ENCODE measurements at places on chromosomes 3 and 15. TPM values are rescaled to one million over a fixed set of nuclear protein-coding genes. Genes with fewer than 3 reads are reported as not detected.

- no peak for DNase-seq
Observed at GRCh38 chr3:45746777-45747622, 49.3 kb downstream of the SLC6A20 start.

GRCh38 chr15:26773067-26773877 is 406 bp upstream of the GABRB3 start:
- no peak for DNase-seq

GRCh38 chr15:56490461-56490860 is 25.5 kb upstream of the MNS1 start:
- DNase-seq = no peak

DNA sequence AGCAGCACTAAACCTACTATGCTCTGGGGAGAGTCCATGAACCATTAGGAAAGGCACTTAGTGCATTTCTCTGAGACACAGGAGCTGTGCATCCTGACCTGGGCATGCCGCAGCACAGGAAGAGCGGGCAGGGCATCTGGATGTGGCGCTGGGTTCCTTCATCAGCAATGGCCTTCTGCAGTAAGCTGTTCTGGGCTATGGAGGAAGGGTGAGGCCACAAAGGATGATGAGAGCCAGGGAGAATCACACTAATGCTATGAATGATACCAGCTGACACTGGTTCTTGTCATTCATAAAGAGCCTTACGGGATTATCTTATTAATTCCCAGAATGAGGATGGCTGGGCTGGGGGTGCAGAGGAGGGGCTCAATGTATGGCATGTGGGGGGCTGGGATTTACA is 12.7 kb upstream of the SCN10A start:
- no peak for DNase-seq

GRCh38 chr3:18791182-18791581 is 357.1 kb upstream of the KCNH8 start:
- DNase-seq = no peak

DNA sequence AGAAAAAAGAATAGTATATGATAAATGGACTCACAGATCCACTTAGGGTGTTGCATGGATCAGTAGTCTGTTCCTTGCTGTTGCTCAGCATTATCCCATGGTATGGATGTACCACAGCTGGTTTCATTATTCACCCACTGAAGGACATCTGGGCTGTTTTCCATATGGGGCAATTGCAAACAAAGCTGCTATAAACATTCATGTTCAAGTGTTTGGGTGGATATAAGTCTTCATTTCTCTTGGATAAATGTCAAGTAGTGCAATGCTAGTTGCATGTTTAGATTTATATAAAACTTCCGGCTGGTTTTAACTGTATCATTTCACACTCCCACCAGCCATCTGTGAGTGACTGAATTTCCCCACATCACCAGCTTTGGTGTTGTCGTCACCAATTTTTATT is 137.7 kb downstream of the ASB7 start:
- no peak for DNase-seq

- no peak for DNase-seq
Observed at GRCh38 chr15:59993041-59993750, 10.9 kb upstream of the FOXB1 start.

- DNase-seq = no peak
Observed at GRCh38 chr15:65641768-65642475, 20.2 kb downstream of the SLC24A1 start.

Gene PLAAT1
- 5.2 TPM for total RNA-seq

Gene SPPL2A
- total RNA-seq = 98.1 TPM

Gene RFC4
- total RNA-seq = 27.3 TPM

Gene SEMA5B
- total RNA-seq = not detected
